ENCODE measurements at places on chromosomes 13 and 19.

GRCh38 chr13:112220296-112220875 is 153.4 kb downstream of the SOX1 start:
- no peak for DNase-seq

GRCh38 chr13:48797127-48797526 is 143.4 kb downstream of the CYSLTR2 start:
- DNase-seq, result no peak

- DNase-seq, result no peak
Measured at GRCh38 chr13:97254816-97255215, 32.7 kb downstream of the MBNL2 start.

- DNase-seq, result peak; percentile 29
Measured at GRCh38 chr19:4581666-4582553, 22.4 kb upstream of the SEMA6B start.

DNA sequence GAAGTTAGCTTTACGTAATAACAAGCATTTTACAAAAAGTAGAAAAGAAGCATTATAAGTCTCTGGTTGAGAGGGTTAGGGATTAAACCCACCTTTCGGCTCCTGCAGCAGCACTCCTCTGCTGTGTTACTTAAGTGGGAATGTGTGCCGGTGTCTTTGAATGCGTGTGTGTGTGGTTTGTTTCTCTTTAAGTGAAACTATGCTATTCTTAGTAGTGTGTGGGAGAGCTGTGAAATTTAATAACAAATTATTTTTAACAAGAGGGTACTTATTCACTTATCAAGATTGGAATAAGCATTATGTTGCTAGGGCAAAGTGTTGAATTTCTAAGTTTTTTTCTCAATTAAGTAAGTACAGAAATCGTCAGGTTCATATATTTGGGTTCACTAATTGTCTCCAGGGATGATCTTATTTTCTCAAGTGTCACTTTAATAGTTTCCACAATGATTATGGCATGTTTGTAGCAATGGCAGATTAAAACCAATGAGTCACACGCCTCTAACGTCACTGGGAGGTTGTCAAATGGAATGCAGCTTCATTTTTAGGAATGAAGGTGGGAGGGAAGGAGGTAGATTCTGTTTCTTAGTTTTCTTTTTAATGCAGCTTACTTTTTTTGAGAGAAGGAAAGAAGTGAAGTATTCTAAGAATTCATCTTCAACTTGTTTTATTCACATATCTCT is 151.3 kb downstream of the LMO7 start:
- no peak for DNase-seq

DNA sequence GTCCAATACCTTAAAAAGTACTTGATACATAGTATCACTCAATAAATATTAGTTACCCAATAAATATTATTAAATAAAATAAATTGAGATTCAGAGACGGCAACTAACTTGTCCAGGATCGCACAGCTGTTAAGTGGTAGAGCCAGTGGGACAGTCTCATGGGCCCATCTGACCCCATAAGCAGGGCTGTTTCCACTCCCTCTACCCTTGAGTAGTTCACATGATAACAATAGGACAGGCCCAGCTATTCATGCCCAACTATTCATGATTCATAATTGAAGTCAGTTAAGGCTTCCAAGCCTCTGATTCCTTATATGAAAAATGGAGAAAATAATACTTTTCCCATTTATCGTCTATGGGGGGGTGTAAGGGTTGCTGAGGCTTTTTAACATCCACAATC is 78.2 kb downstream of the C13orf42 start:
- no peak for DNase-seq

GRCh38 chr13:27354379-27354778 is 70.0 kb upstream of the GTF3A start:
- no peak for DNase-seq

DNA sequence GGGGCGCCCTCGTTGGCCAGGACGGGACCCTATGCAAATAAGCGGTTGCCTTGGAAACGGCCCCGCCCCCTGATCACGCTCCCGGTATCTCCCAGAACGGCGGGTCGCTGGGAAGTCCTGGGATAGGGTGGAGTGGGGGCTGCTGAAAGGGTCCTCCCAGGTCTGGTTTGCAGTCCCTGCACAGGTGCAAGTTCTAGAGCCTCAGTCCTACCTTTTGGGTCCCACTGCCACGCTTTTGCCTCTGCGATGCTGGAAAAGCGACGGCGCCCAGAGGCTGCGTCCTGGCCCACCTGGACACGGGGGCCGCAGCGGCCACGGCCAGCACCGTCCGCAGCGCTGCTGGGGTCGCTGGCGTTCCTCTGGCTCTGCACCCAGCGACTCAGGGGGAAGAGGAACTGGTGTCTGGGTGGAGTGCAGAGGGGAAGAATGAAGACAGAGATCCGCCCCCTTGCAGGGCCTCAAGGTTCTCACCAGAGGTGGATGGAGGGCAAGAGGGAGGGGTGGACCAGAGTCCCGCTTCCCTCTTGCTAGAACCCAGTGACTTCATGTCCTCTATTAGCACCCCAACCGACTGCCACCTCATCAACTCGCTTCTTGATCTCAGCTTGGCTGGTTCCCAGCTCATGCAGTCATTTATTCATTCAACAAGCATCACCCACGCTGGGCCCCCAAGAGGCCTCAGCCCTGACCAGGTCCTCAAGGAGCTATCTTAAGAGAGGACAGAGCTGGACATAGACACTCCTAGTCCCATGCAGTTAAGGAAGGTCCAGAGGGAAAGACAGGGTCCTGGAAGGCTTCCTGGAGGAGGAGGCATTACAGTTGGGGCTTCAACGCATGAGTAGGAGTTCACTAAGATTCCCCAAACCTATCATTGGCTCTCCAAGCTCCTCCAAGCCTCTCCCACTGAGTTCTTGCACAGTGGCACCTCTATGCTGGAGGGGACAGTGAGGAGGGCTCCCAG is at the start of gene LRRC25:
TSS of gene LRRC25 (minus strand) at position 381 of the 961 bp plus-strand sequence. CDS start 659 bp downstream, outside the sequence.
- peak; percentile 88 for DNase-seq

- DNase-seq, result no peak
Measured at GRCh38 chr13:66586489-66586888, 643.6 kb downstream of the PCDH9 start.

DNA sequence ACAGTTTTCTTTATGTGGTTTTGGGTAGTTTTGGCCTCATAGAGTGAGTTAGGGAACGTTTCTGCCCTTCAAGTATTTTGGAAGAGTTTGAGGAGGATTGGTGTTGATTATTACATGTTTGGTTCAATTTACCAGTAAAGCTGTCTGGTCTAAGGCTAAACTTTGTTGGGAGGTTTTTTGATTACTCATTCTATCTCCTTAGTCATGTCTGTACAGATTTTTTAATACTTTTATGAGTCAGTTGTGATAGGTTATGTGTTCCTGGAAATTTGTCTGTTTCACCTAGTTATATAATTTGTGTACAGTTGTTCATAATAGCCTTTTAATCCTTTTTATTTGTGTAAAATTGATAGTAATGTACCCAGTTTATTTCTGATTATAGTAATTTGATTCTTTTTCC is 20.4 kb downstream of the RNF17 start:
- no peak for DNase-seq

DNA sequence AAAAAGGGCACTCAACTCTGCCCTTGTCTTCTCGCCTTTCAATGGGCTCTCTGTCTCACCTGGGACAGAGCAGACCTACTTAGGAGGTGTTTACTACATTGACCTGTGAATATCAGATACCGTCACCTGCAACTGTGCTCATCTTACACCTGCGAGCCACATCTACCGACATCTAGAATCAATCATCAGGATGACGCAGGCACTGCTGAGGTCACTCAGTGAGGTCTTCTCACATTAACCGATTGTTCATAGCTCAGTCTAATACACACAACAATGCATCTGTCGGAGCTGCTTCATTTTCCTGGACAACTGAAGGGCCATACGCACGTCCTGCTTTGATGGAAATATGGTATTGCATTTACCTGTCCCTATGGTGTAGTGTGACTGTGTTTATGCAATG is 211.9 kb downstream of the FGF9 start:
- DNase-seq, result no peak

DNA sequence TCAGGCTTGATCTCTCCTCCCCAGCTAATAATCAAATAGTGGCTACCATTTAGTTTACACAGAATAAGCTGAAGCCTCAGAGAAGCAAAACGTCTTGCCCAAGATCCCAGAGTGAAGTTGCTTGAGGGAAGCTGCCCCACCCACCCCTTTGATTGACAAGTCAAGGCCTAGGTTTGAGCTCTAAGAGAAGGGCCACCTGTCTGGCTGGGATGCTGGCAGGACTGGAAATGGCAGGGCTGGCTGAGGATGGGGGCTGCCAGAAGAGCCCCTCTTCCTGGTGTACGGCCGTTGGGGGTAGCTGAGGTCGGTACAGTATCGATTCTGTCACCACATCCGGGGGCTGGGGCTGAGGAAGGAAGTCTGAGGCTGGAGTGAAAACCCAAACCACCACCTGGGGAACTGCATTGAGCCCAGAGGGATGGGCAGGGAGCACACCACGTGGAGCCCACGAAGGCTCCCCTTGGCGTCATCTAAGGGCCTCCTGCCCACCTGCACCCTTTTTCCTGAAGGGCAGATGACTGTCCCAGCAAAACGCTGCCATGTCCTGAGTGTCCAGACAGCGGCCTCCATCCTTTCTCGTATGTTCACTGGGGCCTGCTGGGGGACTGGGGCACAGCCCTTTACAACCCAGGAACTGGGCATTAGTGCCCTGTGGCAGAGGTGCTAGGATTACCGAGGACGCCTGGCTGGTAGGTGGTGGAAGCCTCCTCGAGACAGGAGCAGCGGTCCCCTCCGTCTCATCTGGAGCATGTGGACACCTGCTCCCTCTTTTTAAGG is 1.4 kb upstream of the PRKD2 start:
- peak; percentile 88 for DNase-seq

GRCh38 chr19:30083125-30083681 is 141.2 kb downstream of the URI1 start:
- DNase-seq, result no peak

DNA sequence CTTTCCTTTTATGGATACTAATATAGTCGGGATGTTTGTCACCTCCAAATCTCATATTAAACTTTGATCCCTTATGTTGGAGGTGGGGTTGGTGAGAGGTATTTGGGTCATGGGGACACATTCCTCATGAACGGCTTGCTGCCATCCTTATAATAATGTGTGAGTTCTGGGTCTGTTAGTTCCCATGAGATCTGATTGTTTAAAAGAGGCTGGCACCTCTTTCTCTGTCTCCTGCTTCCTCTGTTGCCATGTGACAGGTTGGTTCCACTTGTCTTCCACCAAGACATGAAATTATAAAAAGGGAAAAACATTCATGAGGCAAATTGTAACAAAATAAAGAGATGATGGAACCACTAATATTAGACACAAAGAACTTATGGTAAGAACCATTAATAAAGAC is 107.8 kb upstream of the ATXN8OS start:
- DNase-seq, result no peak

DNA sequence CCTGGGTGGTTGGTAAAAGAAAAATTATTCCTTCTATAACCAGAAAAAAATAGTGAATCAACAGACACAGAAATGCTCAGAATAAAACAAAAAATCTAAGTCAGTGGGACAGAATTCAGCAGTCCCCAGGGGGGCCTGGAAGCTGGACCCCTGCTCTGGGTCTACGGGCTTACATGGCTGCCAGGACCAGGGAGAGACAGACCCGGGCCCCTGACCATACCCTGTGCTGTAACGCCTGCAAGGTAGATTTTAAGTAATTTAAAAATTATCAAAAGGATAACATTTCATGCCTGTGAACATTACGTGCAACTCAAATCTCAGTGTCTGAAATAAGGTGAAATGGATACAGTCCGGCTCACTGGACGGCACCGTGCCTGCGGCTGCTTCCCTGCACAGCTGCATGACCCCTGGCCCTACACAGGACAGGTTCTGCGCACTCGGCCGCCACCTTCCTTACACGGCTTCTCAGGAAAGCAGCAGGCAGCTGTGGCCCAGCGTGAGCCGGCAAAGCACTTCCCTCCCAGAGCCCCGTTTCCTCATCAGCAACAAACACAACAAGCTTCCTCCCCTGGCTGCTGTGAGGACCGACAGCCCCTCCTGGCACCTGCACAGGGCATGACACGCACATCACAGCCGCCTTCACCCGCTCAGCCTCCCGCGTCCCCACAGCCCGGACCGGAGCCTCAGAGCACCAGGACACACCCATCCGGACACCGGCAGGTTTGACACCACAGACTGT is 22.2 kb downstream of the RASA3 start:
- peak; percentile 85 for DNase-seq
